Spinal cord (tissue), 10 donors: ENCODE measurements at places on chromosomes 4 and X.
A peak's percentile ranks its signal among the peaks of the same experiment; 100 is the strongest.

DNA sequence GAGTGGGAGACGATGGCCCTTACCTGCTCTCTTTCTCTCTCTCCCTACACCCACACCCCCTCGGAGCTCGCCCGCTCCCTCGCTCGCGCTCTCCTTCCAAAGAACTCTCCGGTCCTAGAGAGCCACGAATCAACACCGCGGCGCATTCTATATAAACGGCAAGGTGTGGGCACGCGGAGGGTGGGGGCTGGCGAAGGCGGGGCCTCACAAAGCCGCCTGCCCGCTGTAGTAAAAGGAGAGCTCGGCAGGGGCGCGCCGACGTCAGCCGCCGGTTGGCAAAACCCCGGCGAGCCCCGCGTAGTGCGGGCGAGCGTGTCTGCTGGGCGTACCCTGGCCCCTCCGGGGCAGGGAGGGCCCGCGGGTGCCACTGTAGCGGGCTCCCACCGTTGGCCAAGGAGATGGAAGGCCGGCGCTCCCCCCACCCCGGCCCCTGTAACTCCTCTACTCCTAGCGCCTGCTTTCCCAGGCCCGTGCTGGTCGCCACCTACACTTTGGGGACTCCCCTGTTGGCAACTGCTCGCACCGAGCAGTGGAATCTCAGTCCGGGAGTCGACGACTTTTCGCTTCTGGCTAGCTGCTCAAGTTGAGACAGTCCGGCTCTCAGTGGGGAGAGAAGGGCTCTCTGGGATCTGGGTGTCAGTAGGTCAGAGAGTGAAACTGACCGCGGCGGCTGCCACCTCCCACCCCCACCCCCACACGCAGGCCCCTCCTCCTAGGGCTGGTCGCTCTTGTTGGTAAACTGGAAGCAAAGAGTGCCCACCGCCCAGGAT lies 325.5 kb upstream of the F9 start:
- no peak for DNase-seq

GRCh38 chr4:146338512-146338911 lies 124.2 kb downstream of the REELD1 start:
- DNase-seq = no peak

DNA sequence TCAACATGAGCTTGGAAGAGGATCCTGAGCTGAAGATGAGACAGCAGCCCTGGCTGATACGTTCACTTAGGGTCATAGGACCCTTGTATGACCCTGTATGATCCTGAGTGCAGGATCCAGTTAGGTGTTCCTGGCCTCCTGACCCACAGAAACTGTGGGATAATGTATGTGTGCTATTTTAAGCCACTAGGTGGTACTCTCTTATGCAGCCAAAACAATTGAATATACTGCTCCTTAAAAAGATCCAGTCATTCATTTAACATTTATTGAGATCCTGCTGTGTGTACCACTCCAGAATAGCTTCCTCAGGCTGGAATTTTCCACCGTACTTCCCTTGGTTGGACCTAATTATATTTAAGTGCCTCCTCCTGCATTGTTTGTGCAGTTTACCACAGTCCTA lies 167.1 kb downstream of the AMELX start:
- DNase-seq = no peak

GRCh38 chrX:155056877-155057792 lies 13.8 kb downstream of the CMC4 start:
- no peak for DNase-seq

GRCh38 chr4:83219344-83220331 lies 65.0 kb downstream of the COQ2 start:
- peak; percentile 32 for DNase-seq

GRCh38 chr4:134777606-134778005 lies 576.0 kb upstream of the PABPC4L start:
- DNase-seq = no peak

DNA sequence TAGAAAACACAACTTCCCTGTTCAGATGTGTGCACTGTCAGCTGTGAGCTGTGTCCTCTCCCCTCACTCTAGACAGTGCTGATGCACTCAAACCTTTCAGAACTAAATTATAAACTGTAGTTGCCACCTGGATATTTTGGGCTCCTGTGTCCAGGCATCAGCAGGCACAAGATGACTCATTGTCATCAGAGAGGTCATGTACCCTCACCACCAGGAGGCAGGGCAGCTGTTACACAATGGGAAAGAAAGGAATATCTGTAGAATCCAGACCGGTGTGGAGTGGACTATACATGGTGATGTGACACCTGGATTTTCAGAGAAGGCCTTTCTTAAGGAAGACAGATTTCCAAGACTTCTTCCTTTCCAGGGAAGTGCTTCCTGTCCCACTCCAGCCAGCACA lies 854.4 kb upstream of the AGA start:
- DNase-seq = no peak

- DNase-seq = peak; percentile 57
Measured at GRCh38 chrX:55135171-55135570, 46.4 kb downstream of the PAGE2 start.

DNA sequence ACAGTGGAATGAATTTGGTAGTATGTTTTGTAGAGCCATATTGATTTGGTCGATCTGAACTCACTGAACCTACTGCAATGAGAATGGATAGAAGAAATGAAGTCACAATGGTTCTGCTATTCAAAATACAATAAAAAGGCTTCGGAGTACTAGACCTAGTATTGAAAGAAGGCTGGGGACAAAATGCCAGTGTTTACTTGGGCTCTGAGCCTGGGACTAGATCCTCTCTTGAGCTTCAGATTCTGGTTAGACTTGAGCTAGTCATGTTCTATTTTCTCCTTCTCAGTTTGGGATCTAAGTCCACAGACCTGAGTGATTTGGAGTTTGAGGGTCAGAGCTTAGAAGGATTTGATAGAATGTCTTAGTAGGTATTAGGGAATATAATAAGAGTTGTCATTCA lies 9.9 kb downstream of the INTS12 start:
- DNase-seq = no peak
